SW 1271 (cell line): ENCODE measurements at places on chromosomes 16 and 17.

DNA sequence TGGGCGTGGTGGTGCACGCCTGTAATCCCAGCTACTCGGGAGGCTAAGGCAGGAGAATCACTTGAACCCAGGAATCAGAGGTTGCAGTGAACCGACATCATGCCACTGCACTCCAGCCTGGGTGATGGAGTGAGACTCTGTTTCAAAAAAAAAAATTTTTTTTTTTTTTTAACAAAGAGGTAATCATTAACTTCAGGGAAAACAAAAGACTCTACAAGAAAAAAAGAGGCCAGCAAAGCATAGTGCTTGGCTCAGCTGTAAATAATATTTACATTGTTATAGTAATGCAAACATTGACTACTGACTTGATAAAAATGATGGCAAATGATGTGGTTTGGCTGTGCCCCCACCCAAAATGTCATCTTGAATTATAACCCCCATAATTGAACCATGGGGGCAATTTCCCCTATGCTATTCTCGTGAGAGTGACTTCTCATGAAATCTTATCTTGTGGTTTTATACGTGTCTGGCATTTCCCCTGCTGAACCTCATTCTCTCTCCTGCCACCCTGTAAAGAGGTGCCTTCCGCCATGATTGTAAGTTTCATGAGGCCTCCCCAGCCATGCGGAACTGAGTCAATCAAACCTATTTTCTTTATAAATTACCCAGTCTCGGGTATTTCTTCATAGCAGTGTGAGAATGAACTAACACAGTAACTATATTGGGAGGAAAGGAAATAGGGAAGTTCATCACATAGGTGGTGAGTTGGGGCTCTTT is 12.7 kb upstream of the SSTR2 start:
- DNase-seq = no peak

DNA sequence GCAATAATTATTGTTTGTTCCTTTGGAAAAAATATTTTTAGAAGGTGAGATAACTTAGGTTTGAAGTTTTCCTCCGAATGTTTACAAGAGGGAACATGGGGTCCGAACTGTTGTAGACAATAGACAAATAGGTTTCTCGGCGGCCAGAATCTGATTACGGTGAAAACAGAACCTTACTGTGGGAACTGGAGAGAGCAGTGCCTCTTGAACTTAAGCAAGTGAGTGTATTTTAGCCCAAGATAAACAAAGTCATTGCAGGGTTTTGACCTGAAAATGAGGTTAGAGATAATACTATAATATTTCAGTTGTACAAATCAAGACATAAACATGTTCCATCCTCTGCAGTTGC is 134.7 kb downstream of the ABCA8 start:
- no peak for DNase-seq

DNA sequence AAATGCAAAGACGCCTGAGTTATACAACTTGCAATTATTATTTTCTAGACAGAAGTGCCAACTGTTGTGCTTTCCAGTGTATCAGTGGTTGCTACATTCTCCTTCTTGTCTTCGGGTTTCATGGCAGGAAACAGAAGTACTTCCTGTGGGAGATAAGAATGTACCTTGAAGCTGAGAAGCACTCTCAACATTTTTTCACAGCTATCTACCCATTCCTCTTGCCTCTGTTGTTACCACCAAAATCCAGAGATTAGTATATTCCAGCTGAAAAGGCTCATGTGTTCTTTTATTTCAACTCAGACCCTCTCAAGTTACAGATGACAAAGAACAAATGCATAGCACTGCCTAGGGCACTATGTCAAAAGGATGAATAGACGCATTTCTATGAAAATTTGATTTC is 4.8 kb upstream of the ADAT1 start:
- DNase-seq = no peak

DNA sequence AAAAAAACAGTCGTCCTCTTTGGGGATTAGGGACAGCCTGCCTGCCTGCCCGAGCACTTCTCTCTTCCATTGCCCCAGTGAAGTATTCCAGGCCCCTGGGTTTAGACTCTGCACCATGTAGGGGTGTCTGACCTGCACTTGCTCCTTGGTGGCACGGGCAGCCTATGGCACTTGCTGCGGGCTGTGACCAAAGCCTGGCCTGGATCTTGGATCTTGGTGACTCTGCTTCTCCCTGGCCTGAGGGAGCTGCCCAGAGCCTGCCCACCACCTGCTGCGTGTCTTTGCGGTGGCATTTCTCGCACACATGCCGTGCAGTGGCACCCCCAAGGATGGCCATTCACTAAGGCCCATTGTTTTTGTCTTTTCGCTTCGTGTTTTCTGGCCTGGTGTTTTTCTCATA is 6.1 kb upstream of the STH start:
- DNase-seq = no peak

DNA sequence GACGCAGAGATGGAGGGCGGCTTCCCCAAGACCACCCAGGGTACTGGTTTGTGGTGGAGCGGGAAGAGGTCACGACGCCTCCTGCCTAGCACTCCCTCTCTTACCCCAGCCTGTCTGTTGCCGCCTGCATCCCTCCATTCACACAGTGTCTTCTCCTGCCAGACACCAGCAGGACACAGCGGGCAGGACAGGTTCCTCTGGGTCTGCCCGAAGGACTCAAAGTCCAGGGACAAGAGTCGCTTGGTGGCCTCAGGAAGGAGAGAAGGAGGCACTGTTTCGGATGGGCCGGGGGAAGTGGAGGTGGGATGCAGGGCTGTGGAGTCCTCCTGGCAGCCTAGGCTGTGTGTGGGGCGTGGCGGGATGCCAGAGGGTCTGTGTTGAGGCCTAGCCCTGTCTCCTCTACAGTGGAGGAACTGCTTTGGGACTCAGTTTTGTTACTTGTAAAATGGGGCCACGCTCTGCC is 19.6 kb upstream of the TNS4 start:
- DNase-seq = no peak

DNA sequence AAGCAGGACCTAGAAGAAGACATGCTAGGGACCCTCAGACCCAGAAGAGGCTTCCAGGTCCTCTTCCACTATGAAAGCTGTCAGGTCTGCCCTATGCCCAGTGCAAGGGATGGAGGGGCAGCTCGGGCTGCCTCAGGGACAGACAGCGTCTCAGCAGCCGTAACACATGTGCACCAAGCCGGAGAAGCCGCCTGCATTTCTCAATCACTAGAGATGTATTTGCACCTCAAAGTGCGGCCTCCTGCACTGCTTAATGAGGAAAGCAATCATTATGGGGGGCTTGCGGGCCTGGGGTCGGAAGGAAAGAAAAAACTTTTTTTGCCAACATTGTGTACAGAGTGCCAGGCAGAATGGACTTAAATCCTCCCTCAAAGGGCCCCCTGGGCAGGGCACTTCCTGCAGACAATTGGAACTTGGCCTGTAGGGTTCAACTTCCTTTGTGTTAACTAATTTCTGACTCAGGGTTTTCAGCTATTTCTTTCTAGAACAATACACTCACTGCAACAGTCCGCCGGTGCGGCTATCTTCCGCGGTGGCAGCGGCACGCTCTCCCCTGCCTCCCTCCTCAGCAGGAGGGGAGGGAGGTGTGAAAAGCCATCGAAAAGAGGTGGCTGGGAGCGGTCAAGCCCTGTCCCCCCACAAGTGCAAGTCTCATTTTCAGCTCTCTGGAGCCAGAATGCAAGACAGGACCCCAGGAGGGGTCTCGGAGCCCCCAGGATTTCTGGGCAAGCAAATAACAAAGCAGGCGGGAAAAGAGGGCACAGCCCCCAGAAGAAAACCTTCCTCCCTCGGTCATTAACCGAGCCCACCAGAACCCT is 101.2 kb downstream of the ZNF423 start:
- no peak for DNase-seq

DNA sequence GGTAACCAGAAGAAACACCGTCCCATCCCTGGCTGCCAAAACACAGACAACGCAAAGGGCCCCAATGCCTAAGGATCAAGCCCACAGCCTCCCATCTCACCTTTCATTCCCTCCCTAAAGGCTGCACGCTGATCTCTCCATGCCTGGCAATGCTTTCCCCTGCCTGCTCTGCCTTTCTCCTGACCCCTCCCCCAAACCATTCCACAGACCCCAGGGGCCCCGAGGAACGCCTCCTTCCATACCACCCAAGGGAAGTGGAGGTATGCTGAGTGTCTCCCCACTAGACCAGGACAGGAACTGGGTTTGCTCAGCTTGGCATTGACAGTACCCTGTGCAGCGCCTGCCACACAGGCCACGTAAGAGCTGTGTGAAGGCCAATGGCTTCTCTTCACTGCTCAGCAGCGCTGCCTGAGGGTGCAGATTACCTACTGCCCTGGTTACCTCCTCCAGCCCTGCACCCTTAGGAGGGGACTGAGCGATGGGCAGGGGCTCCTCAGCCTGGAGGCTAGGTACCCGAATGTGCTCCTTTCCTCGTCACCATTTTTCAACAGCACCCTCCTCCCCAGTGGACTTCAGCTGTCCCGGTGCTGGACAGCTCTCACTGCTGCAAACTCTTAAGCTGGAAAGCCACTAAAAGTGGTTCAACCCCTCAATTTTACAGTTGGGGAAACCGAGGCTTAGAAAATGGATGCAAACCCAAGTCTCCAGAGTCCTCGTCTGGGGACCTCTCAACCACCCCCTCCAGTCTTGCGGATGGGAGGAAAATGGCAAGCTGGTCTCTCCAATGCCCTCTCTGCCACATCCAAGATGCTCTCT is 45.0 kb downstream of the SRCIN1 start:
- no peak for DNase-seq

GRCh38 chr17:65293584-65294180 is 156.5 kb downstream of the RGS9 start:
- no peak for DNase-seq

- DNase-seq = no peak
Measured at GRCh38 chr17:57085448-57086068, 512 bp downstream of the AKAP1 start.

GRCh38 chr17:72171703-72172667 is 51.2 kb downstream of the SOX9 start:
- no peak for DNase-seq
